Activated naive CD8-positive, alpha-beta T cell treated with anti-CD3 and anti-CD28 coated beads for 36 hours (primary cell): ENCODE measurements at places on chromosomes 1 and 21.
A peak's percentile ranks its signal among the peaks of the same experiment; 100 is the strongest.

- no peak overlapping the region for H3K27ac ChIP-seq
- H3K36me3 ChIP-seq, result no peaks in the 10 kb centered on the region
- DNase-seq, result no peak
- peaks cover 13% of the 10 kb centered on the region for H3K4me1 ChIP-seq
- H3K4me3 ChIP-seq, result no peak overlapping the region
- H3K27me3 ChIP-seq, result no peaks in the 10 kb centered on the region
Observed at GRCh38 chr21:35197191-35197590, 148.1 kb upstream of the RUNX1 start.

- no peaks in the 10 kb centered on the region for H3K36me3 ChIP-seq
- peak within 1 kb of the TSS; percentile 76 for H3K27ac ChIP-seq
- DNase-seq, result peak; percentile 76
- H3K4me1 ChIP-seq, result peaks cover 36% of the 10 kb centered on the region
Observed at GRCh38 chr1:25543425-25544242, at the start of gene LDLRAP1. Gene LDLRAP1 (plus strand): TSS chr1:25543606. CDS start chr1:25543699, 93 bp downstream.

DNA sequence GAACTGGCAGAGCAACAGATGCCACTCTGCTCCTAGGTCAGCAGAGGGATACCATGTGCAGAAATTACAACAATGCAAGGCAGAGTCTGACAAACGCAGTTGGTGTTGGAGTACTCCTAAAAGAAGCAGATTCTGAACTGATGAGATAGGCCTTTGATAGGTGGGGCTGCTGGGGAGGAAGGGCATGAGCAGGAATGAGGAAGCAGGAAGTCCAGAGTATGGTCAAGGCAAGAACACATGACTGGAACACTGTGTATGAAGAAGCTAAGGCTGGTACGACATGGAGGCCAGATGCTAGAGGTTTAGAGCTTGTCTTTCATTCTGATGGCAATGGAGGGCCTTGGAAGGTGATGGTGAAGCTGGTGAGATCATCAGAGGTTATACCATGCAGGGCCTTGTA is 11.5 kb upstream of the THRAP3 start:
- no peaks in the 10 kb centered on the region for H3K27me3 ChIP-seq
- peaks cover 4% of the 10 kb centered on the region for H3K4me1 ChIP-seq
- no peak overlapping the region for H3K4me3 ChIP-seq
- H3K36me3 ChIP-seq, result no peaks in the 10 kb centered on the region

DNA sequence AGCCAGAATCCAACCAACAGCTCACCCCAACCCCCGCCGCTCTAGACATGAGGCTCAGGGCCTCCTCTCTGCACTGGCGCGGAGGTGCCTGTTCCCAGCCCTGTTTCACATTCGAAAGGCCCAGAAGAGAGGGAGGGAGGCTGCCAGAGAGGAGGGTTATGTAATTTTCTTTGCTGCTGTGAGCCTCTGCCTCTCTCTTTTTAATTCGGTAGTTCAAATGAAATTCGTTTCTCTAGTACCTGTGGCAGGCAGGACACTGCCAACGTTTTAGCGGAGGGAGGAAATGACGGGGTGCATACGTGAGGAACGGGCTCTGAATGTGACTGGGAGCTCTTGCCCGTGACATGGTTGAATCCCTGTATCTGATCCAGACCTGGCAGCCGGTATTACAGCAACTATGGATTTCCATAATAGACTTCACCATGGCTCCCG is 9.4 kb downstream of the PRDM16 start:
- DNase-seq, result no peak
- H3K4me3 ChIP-seq, result no peak overlapping the region
- H3K4me1 ChIP-seq, result peaks cover 4% of the 10 kb centered on the region
- no peak overlapping the region for H3K27ac ChIP-seq
- H3K27me3 ChIP-seq, result peaks cover 44% of the 10 kb centered on the region

DNA sequence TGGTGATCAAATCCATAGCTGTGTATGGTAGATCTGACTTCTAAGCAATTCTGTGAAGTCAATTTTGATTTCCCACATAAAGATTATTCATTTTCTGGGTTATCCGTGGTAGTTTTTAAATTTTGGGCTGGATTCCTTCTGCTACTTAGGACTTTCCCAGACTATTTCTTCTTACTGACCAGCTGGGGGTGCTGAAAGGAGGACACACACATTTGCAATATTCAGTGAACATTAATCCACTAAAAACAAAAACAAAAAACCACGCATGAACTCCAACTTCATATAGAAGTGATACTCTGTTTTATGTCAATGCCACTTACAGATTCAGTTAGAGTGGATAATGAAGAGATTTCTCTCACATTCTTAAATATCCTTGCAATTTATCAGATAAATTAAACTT is 105.4 kb downstream of the KCTD3 start:
- H3K4me3 ChIP-seq, result no peak overlapping the region
- H3K4me1 ChIP-seq, result no peaks in the 10 kb centered on the region
- no peak overlapping the region for H3K27ac ChIP-seq
- no peaks in the 10 kb centered on the region for H3K36me3 ChIP-seq
- DNase-seq, result no peak
- H3K27me3 ChIP-seq, result no peaks in the 10 kb centered on the region

DNA sequence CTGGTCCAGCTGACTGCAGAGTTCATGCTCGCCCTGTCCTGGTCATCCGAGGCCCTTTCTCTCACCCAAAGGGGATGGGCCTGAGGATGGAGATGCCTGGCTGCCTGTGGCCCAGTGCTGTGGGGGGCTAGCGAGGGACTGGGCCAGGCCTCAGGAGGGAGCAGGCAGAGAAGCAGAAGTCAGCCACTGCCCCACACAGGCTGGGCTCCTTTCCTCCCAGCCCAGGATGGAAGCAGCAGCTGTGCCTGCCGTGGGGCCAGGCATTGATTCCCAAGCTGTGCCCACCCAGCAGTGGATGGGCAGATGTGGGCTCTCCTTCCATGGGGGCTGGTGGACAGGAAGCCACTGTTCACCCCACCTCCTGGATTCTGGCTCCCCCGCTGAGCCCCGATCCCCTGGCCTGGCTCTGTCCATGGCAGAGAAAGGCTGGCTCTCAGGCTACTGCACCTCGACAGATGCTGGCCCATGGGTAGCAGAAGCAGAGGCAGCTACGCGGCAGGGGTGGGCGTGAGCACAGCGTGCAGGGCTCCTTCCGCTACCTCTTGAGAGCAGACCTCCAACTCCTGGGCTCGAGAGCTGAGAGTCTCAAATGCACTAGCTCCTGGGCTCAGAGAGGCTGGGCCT is 24.6 kb downstream of the RUNX3 start:
- H3K4me3 ChIP-seq, result no peak overlapping the region
- no peaks in the 10 kb centered on the region for H3K27me3 ChIP-seq
- H3K4me1 ChIP-seq, result peaks cover 38% of the 10 kb centered on the region
- H3K36me3 ChIP-seq, result peaks cover 50% of the 10 kb centered on the region
- DNase-seq, result no peak
- H3K27ac ChIP-seq, result peak overlapping the region; percentile 51

DNA sequence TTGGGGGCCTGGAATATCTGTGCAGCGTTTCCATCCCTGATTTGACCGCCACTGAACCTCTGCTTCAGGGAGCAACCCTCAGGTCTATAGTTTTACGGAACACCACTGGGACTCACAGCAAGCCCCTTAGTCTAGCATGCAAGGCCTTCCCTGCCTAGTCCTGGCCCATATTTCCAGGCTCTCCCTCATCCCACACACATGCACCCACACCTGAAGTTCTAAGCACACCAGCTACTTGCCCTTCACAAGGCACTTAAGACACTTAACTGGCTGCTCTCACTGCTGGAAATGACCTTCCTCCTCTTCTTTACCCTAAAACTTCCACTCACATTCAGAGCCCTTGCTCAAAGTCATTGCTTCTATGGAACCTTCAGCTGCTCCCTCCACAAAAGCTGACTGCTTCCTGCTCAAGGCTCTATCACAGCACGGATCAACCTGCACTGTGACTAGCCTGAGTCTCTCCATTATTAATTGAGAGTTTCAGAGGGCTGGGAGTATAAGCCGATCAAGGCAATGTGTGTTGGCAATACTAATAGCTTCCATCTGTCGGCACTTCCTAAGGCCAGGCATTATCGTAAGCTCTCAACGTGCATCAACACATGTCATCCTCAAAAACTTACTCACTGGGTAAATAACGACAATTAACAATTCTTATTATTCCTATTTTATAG is 84.3 kb downstream of the RRAGC start:
- H3K27ac ChIP-seq, result no peak overlapping the region
- H3K36me3 ChIP-seq, result no peaks in the 10 kb centered on the region
- no peaks in the 10 kb centered on the region for H3K4me1 ChIP-seq
- H3K27me3 ChIP-seq, result peaks cover 21% of the 10 kb centered on the region
- no peak overlapping the region for H3K4me3 ChIP-seq

GRCh38 chr1:119978018-119978505 is 81.7 kb upstream of the ADAM30 start:
- H3K36me3 ChIP-seq, result peaks cover 13% of the 10 kb centered on the region
- H3K27ac ChIP-seq, result no peak overlapping the region
- peaks cover 7% of the 10 kb centered on the region for H3K4me1 ChIP-seq
- H3K4me3 ChIP-seq, result no peak overlapping the region
- no peak for DNase-seq
- H3K27me3 ChIP-seq, result no peaks in the 10 kb centered on the region

DNA sequence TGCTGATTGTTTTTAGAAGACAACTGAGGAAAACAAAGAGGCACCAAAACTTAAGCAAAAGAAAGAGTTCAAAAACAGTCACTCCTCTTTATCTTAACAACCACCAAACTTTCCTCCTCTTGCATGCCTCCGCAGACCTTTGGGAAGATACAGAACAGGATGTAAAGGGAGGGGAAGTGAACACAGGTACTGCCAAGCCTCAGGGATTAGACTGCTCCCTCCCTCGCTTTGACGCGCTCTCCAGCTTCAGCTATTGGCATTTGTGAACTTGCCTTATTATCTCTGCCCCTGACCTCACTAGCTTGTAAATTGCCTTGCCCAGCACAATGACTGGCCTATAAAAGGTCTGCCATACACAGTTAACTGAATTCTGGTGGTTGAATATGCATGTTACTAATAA is 4.8 kb upstream of the SRP9 start:
- DNase-seq, result no peak
- H3K4me3 ChIP-seq, result no peak overlapping the region
- H3K4me1 ChIP-seq, result peaks cover 5% of the 10 kb centered on the region
- H3K27ac ChIP-seq, result no peak overlapping the region

GRCh38 chr21:14913638-14914037 is 151.2 kb downstream of the NRIP1 start:
- no peak overlapping the region for H3K27ac ChIP-seq
- H3K4me1 ChIP-seq, result no peaks in the 10 kb centered on the region
- H3K27me3 ChIP-seq, result no peaks in the 10 kb centered on the region
- no peak overlapping the region for H3K4me3 ChIP-seq
- no peaks in the 10 kb centered on the region for H3K36me3 ChIP-seq

DNA sequence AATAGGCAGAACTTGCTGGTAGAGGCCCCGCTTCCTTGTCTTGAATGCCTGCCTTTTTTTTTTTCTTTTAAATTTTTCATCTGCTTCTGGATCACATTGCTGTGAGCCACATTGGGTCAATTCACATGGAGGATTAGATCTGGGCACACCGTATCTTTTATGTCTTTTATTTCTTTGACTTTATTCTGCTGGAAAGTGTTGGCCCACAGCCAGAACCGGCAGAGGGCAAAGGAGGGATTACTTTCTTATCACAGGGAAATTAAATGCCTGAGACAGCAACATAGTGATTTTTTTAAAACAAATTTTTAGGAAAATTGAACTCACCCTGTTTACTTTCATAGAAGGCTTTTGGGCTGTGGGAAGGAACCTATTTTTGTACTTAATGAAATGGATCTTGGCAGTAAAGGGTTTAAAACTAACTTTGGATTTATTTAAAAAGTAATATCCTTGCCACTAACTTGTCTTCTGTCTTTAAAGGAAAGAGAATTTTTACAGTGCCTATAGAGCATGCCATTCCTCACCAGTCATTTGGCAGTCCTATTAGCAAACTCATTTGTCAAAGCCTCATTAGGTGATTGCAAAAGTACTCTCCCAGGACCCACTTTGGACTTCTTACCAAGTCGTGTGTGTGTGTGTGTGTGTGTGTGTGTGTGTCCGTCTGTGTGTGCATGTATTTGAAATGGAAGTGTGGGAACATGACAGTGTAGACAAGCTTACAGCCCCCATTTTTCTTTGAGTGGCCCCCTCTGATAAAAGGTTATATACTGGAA is 68.4 kb downstream of the ST6GALNAC3 start:
- H3K27ac ChIP-seq, result no peak overlapping the region
- peaks cover 6% of the 10 kb centered on the region for H3K4me1 ChIP-seq
- no peaks in the 10 kb centered on the region for H3K36me3 ChIP-seq
- DNase-seq, result no peak

- no peaks in the 10 kb centered on the region for H3K27me3 ChIP-seq
- no peak overlapping the region for H3K4me3 ChIP-seq
- H3K27ac ChIP-seq, result no peak overlapping the region
Observed at GRCh38 chr1:165905853-165906252, 78.4 kb downstream of the UCK2 start.

- H3K27me3 ChIP-seq, result peaks cover 27% of the 10 kb centered on the region
- H3K36me3 ChIP-seq, result no peaks in the 10 kb centered on the region
- DNase-seq, result no peak
- no peak overlapping the region for H3K27ac ChIP-seq
- H3K4me3 ChIP-seq, result no peak overlapping the region
- no peaks in the 10 kb centered on the region for H3K4me1 ChIP-seq
Observed at GRCh38 chr1:115796897-115797296, 28.4 kb upstream of the CASQ2 start.

DNA sequence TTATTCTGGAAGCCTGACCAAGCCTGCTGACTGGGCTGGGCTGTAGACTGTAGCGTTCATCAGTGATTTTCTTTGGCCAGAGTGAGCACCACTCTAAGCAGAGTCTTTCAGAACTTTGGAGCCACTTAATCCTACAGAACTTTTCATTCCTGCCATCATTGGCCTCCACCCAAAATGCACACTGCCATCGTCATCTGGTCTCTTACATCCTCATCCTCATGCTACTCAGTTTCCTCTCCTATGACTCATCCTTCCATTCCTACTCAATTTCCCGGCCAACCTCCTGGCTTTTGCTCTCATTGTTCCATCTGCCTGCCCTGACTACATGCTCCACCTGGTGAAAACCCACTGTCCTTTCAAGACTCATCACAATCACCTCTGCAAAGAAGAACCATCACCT is 233.8 kb upstream of the USP25 start:
- H3K27me3 ChIP-seq, result no peaks in the 10 kb centered on the region
- no peak overlapping the region for H3K27ac ChIP-seq
- DNase-seq, result no peak
- no peaks in the 10 kb centered on the region for H3K36me3 ChIP-seq
- H3K4me3 ChIP-seq, result no peak overlapping the region

DNA sequence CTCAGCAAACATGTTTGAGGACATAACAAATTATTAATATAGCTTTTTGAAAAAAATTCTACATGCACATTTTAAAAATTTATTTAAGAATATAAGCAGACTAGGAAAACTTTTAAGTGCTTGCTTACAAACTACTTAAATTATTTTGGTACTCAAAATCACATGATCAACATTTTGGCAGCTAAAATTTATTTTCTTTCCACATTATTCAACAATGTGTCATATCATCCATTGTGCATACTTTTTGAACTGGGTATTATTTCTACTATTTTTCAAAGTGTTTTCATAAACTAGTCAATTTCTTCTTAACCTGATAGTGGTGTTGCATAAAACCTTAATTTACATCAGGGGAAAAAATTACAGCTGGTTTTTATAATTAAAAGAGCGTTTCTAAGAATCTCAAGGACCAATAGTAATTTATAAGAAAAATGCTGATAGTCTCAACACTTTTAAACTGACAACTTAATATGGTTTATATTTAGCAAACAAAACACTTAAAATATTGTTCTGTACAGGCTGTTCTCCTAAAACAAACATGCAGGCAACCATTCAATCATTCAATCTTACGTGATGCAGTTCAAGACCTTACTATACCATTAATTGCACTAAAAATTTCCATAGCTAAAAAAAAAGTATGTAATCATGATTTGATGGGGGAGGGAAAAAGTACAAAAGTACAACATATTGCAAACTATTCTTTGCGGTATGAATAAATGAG is 105.0 kb downstream of the GPATCH2 start:
- DNase-seq, result no peak
- no peak overlapping the region for H3K27ac ChIP-seq
